ENCODE measurements at places on chromosomes 1 and 21.

- no peak for DNase-seq
These were observed 15.6 kb downstream of the RAD54L start for GRCh38 chr1:46263146-46263545.

- no peak for DNase-seq
These were observed 56.9 kb downstream of the LYST start for GRCh38 chr1:235809688-235810397.

GRCh38 chr1:70934194-70934961, 113.2 kb downstream of the PTGER3 start:
- DNase-seq, result no peak

GRCh38 chr1:3604468-3604974, 6.8 kb downstream of the MEGF6 start:
- DNase-seq, result no peak

- DNase-seq, result no peak
These were observed 110.4 kb upstream of the KCNK1 start for GRCh38 chr1:233503366-233503954.

Data from T-helper 2 cell (primary cell).